GM23248 (cell line): ENCODE measurements at places on chromosomes 3 and 15. TPM values are rescaled to one million over a fixed set of nuclear protein-coding genes. Genes with fewer than 3 reads are reported as not detected.

GRCh38 chr3:48451270-48451669, 4.7 kb downstream of the ATRIP start:
- no peak for DNase-seq
- no peaks in the 10 kb centered on the region for H3K27me3 ChIP-seq
- H3K27ac ChIP-seq: no peak overlapping the region
- no peak overlapping the region for H3K4me3 ChIP-seq
- peaks cover 18% of the 10 kb centered on the region for H3K36me3 ChIP-seq

The BTLA gene
- not detected in 2 replicates for total RNA-seq

DNA sequence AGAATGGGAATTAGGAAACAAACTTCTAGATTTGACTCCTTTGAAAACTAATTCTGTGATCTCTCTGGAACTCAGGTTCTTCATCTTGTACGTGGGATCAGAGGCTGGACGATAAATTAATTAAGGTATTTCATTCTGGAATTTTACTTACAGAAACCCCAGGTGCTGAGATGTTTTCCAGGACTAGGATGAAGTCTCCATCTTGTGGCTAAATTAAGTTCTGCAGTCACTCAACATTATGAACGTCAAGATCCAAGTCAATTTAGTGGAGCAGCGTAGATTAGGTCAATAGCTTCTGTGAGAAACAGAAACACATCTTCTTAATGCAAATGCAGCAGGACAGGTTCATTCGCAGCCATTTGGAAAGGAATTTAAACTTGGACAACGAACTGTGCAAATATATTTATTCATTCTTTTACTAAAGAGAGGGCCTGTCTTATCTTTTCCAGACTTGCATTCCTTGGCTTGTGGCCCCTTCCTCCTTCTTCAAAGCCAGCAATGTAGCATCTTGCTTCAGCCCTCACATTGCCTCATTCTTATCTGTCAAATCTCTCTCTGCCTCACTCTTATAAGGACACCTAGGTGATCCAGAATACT, 26.7 kb upstream of the TMC3 start:
- H3K4me3 ChIP-seq: no peak overlapping the region
- peaks cover 7% of the 10 kb centered on the region; the same call in 1 of the 2 replicates for H3K4me1 ChIP-seq
- DNase-seq: peak; percentile 62
- H3K36me3 ChIP-seq: no peaks in the 10 kb centered on the region
- no peak overlapping the region for H3K27ac ChIP-seq

DNA sequence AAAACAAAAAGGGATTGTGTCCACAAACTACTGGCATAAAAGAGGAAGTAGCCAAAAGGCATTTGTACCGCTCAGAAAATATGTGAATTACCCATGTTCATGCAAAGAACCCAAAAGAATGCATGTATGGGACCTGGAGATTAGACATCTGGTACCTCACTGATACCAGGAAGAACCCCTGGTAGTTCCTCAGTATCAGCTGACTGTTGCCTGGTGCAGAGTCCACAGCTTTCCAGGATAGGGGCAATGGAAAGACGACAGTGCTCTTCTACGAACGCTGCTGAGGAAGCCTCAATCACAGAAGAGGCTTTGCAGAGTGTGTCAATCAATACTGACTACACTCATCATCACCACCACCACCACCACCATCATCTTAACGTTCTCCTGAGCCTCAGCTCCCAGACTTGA, 63.3 kb downstream of the ATP8B4 start:
- peak overlapping the region; percentile 91 for H3K27ac ChIP-seq
- H3K36me3 ChIP-seq: no peaks in the 10 kb centered on the region
- no peak for DNase-seq
- H3K27me3 ChIP-seq: no peaks in the 10 kb centered on the region
- H3K4me3 ChIP-seq: peak overlapping the region; percentile 9

- H3K27me3 ChIP-seq: no peaks in the 10 kb centered on the region
- DNase-seq: no peak
- no peaks in the 10 kb centered on the region for H3K36me3 ChIP-seq
- H3K4me1 ChIP-seq: no peaks in the 10 kb centered on the region
Measured at GRCh38 chr3:19702416-19703078, 231.5 kb downstream of the EFHB start.

The CORO2B gene
- 7.6 and 7.7 TPM in 2 replicates for total RNA-seq

The TERC gene
- 59.2 and 59.7 TPM in 2 replicates for total RNA-seq

- H3K4me1 ChIP-seq: peaks cover 45% of the 10 kb centered on the region
- no peaks in the 10 kb centered on the region for H3K27me3 ChIP-seq
- H3K27ac ChIP-seq: peak overlapping the region; percentile 90
- no peaks in the 10 kb centered on the region for H3K36me3 ChIP-seq
Measured at GRCh38 chr3:71111784-71112440, 471.6 kb downstream of the FOXP1 start.

GRCh38 chr3:56796202-56796601, 5.5 kb downstream of the ARHGEF3 start:
- no peaks in the 10 kb centered on the region for H3K36me3 ChIP-seq
- H3K27ac ChIP-seq: no peak overlapping the region
- H3K4me3 ChIP-seq: no peak overlapping the region
- H3K27me3 ChIP-seq: no peaks in the 10 kb centered on the region
- peak; percentile 65 for DNase-seq

DNA sequence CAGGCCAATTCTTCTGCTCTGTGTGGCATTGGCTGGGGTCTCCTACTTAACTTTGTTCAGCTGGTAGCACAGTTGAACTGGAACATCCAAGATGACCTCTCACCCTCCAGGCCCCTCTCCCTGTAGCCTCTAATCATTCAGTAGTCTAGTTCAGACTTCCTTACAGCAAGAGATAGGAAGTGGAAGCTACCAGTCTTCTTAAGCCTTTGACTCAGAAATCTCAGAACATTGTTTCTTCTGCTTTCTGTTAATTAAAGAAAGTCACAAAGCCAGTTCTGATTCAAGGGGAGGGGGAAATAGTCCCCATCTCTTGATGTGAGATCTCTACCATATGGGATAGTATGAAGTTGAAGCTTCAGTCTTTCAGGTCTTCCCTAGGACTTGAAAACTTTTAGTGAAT, 18.8 kb upstream of the SACM1L start:
- no peak overlapping the region for H3K4me3 ChIP-seq
- H3K27ac ChIP-seq: no peak overlapping the region
- no peaks in the 10 kb centered on the region for H3K27me3 ChIP-seq
- no peak for DNase-seq

GRCh38 chr3:115428841-115429240, 194.5 kb upstream of the GAP43 start:
- no peaks in the 10 kb centered on the region for H3K36me3 ChIP-seq
- no peaks in the 10 kb centered on the region for H3K27me3 ChIP-seq
- DNase-seq: peak; percentile 14
- H3K4me3 ChIP-seq: no peak overlapping the region
- no peaks in the 10 kb centered on the region for H3K4me1 ChIP-seq

- H3K4me1 ChIP-seq: peaks cover 16% of the 10 kb centered on the region
- peak overlapping the region; percentile 59 for H3K4me3 ChIP-seq
- peak; percentile 59 for DNase-seq
- no peak overlapping the region for H3K27ac ChIP-seq
- H3K36me3 ChIP-seq: no peaks in the 10 kb centered on the region
- no peaks in the 10 kb centered on the region for H3K27me3 ChIP-seq
Measured at GRCh38 chr15:92012368-92012629, 158.8 kb downstream of the SLCO3A1 start.

GRCh38 chr3:72246685-72247084, 461.7 kb upstream of the PROK2 start:
- no peaks in the 10 kb centered on the region for H3K36me3 ChIP-seq
- no peaks in the 10 kb centered on the region for H3K4me1 ChIP-seq
- no peak for DNase-seq
- H3K27me3 ChIP-seq: peaks cover 10% of the 10 kb centered on the region
- H3K4me3 ChIP-seq: no peak overlapping the region

DNA sequence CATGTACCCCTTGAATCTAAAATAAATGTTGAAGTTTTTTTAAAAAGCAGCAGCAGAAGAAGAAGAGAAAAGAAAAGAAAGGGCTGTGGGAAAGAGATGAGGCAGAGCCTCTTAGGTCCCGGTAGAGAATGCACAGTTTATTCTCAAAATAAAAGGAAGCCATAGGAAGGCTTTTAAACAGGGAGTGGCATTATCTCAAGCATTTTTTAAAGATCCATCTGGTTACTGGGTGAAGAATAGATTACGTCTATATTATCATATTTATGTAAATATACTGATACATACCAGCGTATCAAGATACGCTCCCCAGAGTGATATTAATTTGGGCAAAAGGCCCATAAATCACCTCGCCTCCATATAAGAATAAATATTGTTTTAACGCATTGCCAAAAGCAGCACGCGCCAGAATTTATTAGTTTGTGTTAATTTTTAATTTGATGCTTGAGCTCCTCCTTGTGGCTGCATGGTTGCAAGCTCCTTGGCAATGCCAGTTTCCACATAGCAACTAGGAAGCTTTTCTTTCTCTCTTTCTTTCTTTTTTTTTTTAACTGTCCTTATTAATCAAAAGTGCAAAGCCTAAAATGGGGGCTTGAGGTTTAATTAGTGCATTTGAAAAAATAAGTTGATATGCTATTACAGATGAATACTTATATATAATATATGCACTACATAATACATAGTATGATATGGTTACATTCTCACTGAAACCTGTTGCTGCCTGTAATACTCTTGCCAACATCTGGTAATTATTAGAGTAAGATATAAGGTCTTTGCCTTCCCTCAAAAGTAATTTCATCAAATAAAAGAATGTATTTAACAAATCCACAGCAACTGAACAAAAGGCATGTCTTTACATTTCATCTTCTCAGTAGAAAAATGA, 242.8 kb upstream of the UBE2E2 start:
- no peaks in the 10 kb centered on the region for H3K36me3 ChIP-seq
- H3K4me3 ChIP-seq: no peak overlapping the region
- H3K27me3 ChIP-seq: peaks cover 6% of the 10 kb centered on the region; the same call in 1 of the 2 replicates
- H3K4me1 ChIP-seq: no peaks in the 10 kb centered on the region
- no peak overlapping the region for H3K27ac ChIP-seq

The RTP3 gene
- not detected in 2 replicates for total RNA-seq

DNA sequence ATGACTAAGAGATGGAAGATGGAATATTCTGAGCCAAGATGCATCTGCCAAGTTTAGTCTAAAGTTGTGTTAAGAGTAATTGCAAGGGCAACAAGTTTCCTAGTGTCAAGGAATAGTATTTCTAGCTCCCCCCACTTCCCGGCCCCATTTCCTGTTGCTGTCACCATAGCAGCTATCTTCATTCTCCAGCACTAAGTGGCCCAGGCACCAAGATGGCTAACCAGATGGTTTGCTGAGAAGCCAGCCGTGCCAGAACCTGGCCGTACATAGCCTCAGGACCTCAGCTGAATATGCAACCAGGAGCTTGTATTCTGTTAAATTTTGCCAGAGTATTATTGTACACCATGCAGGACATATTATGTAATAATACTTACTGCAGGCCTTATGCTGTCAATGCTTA, 108.8 kb upstream of the UMPS start:
- H3K27me3 ChIP-seq: no peaks in the 10 kb centered on the region; the same call in none of the 2 replicates
- no peak for DNase-seq
- H3K36me3 ChIP-seq: no peaks in the 10 kb centered on the region
- H3K4me3 ChIP-seq: no peak overlapping the region

DNA sequence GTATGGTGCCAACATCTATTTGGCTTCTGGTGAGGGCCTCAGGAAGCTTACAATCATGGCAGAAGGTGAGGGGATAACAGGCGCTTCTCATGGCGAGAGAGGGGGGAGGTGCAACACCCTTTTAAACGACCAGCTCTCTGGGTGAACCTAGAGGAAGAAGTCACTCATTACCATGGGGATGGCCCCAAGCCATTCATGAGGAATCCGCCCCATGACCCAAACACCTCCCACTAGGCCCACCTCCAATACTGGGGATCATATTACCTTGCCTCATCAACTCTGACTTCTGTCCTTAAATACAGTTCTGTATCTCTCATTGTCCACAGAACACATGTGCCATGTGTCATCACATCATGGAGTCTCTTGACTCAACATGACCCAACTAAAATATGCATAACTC, 37.5 kb upstream of the CLRN1 start:
- H3K4me1 ChIP-seq: peaks cover 5% of the 10 kb centered on the region
- peak; percentile 3 for DNase-seq
- H3K36me3 ChIP-seq: no peaks in the 10 kb centered on the region
- H3K27me3 ChIP-seq: no peaks in the 10 kb centered on the region
- no peak overlapping the region for H3K27ac ChIP-seq

GRCh38 chr3:97822359-97822775, 556 bp downstream of the CRYBG3 start:
- H3K4me3 ChIP-seq: peak overlapping the region; percentile 92
- H3K36me3 ChIP-seq: no peaks in the 10 kb centered on the region
- no peaks in the 10 kb centered on the region for H3K27me3 ChIP-seq
- H3K4me1 ChIP-seq: peaks cover 11% of the 10 kb centered on the region

DNA sequence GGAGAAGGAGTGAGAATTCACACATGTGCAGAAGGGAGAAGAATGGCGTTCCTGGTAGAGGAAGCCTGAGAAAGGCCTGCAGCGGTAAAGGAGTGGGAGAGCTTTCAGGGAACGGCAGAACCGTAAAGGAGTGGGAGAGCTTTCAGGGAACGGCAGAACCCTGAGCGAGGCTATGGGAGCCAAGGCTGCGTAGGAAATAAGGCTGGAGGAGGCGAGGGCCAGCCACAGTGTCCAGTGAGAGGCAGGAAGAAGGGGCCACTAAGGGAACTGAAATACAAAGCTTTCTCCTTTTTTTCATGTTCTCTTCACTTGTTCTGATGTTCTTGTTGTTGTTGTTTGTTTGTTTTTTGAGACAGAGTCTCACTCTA, 41.6 kb downstream of the GOLGA6L10 start:
- 0 out of 2 replicates have a peak, but pooled peaks cover 5% of the 10 kb centered on the region for H3K4me1 ChIP-seq
- DNase-seq: no peak
- H3K4me3 ChIP-seq: no peak overlapping the region
- H3K36me3 ChIP-seq: no peaks in the 10 kb centered on the region

GRCh38 chr3:126538966-126539365, 15.0 kb downstream of the CHST13 start:
- no peak for DNase-seq
- H3K4me3 ChIP-seq: no peak overlapping the region
- H3K27me3 ChIP-seq: peaks cover 14% of the 10 kb centered on the region
- H3K4me1 ChIP-seq: peaks cover 12% of the 10 kb centered on the region
- no peaks in the 10 kb centered on the region for H3K36me3 ChIP-seq

- 0 out of 2 replicates have a peak, but pooled peaks cover 3% of the 10 kb centered on the region for H3K36me3 ChIP-seq
- H3K4me1 ChIP-seq: no peaks in the 10 kb centered on the region
- DNase-seq: peak; percentile 29
- no peak overlapping the region for H3K4me3 ChIP-seq
- no peak overlapping the region for H3K27ac ChIP-seq
- no peaks in the 10 kb centered on the region for H3K27me3 ChIP-seq
Measured at GRCh38 chr15:41961001-41961518, 11.3 kb downstream of the EHD4 start.

DNA sequence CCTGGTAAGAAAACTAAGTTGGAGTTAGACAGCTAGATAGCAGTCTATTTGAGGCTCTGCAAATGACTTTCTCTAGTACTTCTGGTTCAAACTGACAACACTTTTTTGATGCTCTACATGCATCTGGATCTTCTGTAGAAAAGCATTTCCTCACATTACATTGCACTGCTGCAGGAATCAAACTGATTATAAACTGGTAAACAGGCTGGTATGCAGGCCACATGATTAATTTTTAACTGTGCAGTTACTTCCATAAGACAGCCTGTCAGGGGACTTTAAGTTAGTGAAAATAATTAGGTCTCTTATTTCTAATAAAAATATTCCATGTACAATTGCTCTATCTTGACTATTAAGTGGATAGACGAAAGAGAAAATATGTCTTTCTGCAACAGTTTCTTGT, 550.0 kb upstream of the ALCAM start:
- no peaks in the 10 kb centered on the region for H3K4me1 ChIP-seq
- H3K36me3 ChIP-seq: no peaks in the 10 kb centered on the region
- H3K27me3 ChIP-seq: no peaks in the 10 kb centered on the region
- H3K27ac ChIP-seq: no peak overlapping the region

The SUSD5 gene
- total RNA-seq: 0.11 and 0.13 TPM in 2 replicates
